ENCODE measurements at places on chromosomes 2 and 18. TPM values are rescaled to one million over a fixed set of nuclear protein-coding genes. Genes with fewer than 3 reads are reported as not detected.
A peak's percentile ranks its signal among the peaks of the same experiment; 100 is the strongest.

DNA sequence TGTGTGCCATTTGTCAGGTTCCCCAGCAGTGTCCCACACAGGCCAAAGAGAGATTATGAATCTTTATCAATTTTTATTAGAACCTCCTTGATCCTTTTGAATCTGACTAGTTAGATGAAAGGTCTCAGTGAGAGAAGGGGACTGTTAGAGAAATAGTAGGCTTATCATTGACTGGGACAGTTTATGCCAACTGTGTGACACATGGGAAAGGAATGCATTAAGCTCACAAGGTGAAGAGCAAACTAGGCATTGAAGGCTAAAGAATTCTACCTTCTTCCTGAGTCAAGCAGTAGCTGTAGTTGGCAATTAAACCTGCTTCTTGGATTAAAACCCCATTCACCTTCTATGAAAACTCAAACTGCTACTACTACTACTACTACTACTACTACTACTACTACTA lies 389.6 kb upstream of the CDH19 start:
- DNase-seq, result no peak

DNA sequence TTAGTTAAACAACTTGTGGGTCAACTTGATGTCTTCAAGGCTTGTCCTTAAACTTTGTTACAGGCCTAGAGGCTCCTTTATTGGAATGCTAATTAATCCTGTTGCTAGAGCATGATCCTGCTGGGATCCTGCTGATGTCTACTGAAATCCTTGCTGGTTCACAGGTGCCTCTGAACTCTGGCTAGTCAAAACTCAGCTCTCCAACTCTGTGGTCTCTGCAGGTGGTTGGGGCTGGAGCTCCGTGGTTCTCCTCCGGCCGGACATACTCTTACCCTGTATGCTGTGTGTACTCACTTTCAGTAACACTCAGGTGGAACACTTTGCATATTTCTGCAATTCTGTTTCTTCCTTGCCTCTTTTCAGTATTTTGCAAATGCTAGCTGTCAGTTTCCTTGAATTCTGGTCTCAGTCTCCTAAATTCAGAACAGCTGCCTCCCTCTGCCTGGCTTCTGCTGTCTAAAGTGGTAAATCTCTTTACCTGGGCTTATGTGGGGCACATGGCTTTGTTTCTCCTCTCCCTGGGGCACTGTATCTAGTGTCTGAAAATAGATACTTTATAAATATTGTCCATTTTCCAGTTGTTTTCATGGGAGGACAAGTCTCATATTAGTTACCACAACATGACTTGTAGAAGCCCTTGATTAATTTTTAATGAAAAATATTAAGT lies 113.0 kb downstream of the ATP9B start:
- no peak for DNase-seq

DNA sequence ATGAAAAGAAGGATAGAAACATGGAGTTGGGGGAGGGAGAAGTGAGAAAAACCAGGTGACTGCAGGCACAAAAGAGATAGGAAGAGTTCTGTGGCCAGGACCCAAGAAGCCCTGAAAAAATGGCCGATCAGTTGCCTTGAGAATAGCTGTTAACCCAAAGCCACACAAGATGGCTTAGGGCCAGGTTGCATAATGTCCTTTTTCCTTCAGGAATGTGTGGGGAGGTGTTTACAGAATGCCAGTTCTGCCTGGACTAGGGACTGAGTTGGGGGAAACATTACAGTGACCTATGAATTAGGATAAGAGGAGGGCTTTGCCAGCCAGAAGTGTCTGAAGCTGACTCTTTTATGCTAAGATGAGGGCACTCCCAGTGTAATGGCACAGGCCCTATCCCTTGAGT lies 17.1 kb downstream of the FAM110C start:
- no peak for DNase-seq

GRCh38 chr2:190765386-190766173 lies 115.0 kb upstream of the GLS start:
- no peak for DNase-seq

DNA sequence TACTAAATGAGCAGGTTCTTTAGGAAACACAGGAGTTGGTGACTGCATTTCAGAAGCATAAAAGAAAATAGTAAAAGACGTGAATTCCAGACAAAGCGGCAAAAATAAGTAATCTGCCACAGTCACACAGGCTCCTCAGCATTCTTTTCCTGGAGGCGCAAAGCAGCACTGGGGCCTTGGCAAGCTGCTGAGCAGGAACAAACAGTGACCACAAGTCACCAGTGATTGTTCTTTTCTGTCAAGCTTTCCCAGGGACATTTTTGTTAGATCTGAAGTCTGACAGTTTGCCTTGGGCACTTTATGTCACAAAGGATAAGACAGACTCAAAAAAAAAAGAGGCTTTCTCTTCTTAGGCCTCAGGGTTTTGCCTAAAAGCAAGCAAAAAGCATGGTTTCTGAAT lies 216.2 kb downstream of the CDH20 start:
- DNase-seq, result no peak

- no peak for DNase-seq
These were observed 54.8 kb downstream of the LAMA1 start for GRCh38 chr18:7062811-7063210.

GRCh38 chr2:20575414-20575813 lies 75.5 kb downstream of the HS1BP3 start:
- DNase-seq, result no peak

DNA sequence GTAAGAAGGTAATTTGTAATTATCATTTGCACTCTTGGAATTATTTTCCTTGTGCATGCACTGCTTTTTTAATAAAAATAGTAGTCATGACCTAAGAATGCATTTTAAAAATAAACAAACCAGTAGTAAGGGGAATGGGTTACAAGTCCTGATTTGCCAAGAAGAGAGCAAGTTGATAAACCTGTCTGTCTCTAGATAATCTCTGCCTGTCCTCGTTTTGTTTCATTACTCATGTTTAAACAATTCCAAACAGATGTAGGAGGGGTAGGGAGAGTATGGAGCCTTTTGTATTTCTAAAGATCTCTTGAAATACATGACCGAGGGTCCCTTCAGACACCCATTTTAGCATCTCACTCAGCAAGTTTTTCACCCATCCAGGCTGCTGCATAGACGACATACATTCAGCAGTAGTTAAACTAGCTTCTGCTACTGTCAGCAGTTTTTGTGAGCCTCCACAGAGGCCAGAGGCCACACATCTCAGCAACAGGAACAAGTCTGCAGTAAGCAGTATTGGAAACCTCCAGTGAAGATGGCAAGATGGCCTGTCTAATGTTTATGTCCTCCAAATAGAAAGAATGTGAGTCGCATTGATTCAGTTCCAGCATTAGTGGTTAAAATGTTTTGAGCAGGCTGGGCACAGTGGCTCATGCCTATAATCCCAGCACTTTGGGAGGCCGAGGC lies 2.3 kb upstream of the EXOC6B start:
- DNase-seq, result no peak

DNA sequence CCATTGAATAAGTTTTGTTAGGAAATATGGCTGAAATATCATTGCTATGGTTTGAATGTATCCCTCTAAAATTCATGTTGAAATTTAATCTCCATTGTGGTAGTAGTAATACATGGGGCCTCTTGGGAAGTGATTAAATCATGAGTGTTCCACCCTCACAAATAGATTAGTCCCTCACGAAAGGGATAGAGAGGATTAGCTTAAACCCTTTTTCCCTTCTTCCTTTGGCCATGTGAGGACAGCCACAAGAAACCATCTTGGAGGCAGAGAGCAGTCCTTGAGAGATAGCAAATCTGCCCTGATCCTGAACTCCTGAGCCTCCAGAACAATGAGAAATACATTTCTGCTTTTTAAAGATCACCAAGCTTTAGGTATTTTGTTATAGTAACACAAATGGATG lies 274.2 kb downstream of the CDH19 start:
- DNase-seq, result no peak

DNA sequence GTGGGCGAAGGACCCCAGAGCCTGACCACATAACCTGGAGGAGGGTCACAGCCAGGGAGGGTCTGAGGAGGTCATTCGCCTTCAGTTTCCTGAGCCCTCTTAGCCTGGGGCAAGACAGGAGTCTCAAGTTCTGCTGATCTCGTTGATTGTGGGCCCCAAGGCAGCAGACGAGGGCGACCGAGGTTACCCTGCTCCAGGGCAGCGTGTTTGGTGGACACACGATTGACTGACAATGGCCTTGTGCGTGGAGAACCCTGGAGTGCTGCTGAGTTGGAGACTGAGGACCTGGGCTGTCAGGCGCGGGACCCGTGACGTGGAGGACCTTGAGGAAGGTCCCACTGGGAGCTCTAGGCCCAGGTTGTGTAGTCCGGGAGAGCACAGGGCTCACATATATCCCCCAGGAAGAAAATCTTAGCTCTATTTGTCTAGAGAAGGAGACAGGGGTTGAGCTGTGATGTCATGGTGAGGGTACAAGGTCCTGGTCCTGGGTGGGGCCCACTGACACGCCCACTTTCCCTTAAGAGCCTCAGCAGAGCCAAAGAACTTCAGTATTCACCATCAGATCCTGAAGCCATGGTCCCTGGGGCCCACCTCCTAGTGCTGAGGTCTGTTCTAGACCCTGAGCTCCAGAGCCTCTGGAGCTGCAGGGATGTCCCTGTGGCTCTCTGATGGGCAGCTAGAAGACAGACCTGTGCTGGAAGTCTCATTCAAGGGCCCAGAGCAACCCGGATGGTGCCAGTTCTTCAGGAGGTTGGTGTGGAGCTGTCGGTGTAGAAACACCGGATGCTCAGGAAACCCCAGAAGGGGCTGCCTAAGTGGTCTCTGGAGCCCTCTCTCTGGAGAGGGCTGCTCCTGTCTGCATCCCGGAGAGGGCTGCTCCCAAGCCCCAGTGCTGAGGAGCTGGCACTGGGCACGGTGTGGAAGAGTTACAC lies 53.1 kb downstream of the DYSF start:
- no peak for DNase-seq

DNA sequence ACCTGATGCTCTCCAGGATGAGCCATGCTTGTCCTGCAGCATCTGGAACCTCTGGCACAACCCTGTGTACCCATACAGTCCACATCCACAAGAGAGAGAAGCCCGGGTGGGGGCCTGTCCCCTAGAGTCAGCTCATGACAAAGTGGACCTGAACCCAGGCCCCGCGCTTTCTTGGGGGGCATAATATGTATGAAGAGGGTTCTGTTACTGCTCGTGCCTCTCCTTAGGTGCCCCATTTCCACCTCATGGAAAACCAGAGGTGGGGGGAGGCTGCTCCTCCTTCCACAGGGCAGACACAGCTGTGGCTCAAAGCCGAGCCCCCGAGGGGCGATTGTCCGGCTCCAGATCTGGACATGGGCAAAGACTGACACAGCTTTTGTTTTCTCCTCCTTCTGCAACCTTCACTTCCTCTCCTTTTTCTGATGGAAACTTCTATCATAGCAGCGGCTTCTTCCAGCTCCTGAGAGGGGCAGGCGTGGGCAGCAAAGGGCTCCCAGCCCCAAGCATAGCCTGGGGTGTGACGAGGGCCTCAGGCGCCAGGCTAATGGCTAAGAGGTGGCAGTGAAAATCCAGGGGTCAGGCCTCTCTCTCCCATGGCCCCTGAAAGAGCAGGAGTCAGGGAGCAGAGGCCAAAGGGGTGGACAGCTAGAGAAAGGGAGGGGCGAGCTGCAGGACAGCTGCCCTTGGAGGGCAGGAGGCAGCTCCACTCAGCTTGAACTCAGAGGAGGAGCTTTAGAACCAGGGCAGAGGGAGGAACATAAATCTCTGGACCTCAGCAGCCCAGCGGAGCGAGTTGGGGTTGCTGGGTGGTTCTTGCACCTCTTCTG lies 155.5 kb downstream of the ZFP36L2 start:
- DNase-seq, result peak; percentile 71

DNA sequence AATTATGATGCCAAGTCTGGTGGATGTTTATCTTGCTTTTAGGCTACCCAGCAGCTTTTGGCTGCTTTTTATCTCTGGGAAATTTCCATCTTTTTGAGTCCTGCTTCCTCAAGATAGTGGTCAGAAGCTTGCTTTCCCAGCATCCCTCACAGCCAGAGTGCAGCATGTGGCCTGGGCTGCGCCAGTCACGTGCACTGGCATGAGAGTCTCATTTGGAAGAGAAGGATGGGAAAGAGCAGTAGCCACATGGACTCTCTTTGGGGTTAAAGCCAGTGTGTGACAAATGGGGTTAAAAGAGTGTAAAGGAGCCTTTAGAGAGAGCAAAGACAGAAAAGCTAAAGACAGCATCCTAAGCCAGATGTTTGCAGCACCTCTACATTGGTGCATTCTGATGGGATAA lies 12.7 kb downstream of the GPR39 start:
- DNase-seq, result no peak

DNA sequence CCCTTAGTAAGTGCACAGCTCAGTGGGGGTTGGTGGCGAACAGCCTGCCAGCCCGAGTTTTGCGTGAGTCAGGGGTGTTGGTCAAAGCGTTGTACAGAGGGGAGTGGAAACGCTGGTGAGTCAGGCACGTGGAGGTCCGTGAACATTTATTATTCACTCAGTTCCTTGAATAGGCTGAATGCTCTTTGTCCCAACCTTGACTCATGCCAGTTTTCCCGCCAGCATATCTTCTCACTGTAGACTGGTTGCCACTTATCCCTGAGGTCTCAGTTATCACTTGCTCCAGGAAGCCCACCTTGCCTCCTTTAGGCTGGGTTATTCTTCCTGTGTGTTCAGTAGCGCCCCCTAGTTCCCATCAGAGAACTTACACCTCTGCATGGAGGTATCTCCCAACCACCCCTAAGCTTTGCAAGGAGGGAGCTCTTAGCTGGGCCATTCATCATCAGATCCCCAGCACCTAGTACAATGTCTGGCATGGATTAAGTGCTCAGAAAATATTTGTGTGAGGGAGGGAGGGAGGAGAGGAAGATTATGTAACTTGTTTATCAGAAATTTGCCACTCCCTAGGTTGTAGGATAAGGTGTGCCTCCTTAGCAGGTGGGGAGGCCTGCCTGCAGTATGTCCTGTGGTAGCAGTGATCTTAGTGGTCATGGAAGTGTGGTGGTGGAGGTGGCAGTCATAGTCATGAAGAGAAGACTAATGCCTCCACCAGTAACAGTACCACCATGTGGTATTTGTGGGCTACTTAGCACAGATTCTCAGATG lies 72.1 kb downstream of the CABLES1 start:
- DNase-seq, result no peak

GRCh38 chr18:34757666-34758065 lies 47.6 kb downstream of the DTNA start:
- no peak for DNase-seq

DNA sequence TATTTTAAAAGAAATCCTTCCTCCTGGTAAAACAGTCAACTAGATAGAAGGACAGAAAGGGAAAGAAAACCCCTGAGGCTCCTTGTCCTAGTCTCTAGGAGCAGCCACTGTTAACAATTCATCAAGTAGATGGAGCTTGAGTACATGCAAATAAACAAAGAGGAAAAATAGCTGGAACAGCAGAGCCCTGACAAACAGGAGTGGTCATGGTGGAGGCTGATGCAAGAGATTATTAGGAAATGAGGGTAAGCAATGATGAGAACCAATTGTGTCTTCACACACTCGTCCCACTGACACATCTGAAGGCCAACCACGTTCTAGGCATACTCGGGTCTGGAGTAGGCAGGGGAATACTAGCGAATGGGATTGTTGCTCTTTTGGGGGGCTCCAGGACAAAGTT lies 9.2 kb downstream of the DLGAP1 start:
- DNase-seq, result no peak

GRCh38 chr18:59839246-59839645 lies 60.5 kb upstream of the PMAIP1 start:
- no peak for DNase-seq

GRCh38 chr2:104572834-104573233 lies 281.1 kb upstream of the POU3F3 start:
- DNase-seq, result no peak

GCG gene
- total RNA-seq, result not detected

RGPD8 gene
- 10.6 TPM for total RNA-seq

SLC14A1 gene
- total RNA-seq, result 12.4 TPM

RUFY4 gene
- not detected for total RNA-seq

RSAD2 gene
- 4.6 TPM for total RNA-seq

ANTXR1 gene
- total RNA-seq, result 38.1 TPM

DNAJC5G gene
- total RNA-seq, result 1.6 TPM

CNRIP1 gene
- total RNA-seq, result 10.1 TPM

GKN1 gene
- total RNA-seq, result not detected

CHST9 gene
- total RNA-seq, result not detected

GALNT5 gene
- 0.35 TPM for total RNA-seq
